ENCODE measurements at places on chromosomes 6 and 20.

DNA sequence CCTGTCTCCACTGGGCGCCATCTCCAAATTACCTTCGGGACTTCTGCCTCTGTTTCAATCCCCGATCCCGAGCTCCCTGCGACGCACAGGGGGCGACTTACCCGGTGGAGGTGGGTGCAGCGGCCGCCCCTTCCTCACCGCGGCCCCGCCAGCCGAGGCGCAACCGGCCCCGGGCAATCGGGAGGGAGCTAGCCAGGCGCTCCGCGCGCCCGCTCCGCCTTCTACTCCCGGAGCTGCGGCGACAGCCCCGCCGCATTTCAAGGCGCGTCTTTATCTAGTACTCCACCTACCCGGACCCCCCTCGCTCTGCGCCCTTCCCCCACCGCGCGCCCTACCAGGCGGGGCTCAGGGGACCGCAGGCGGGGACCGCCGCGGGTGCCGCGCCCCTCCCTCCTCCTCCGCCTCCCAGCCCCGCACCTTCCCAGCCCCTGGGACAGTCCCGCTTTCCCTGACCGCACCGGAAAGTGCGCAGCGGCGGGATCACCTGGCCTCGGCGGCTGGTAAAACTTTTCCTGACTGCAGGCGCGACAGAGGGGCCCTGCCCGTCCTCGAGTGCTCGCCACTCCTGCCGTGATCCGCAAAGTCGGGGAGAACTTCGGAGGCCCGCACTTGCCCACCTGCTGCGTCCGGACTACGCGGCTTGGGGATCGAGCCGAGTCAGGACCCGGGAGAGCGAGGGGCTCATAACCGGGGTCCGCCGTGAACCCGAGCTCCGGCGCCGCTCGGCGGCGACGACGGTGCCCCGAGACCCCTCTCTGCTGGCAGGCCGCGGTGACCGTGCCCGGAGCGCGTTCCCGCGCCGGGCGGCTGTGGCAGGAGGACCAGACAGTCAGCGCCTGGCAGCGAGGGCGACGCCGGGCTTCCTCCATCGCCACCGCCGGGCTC lies 8.0 kb upstream of the NKX2-2 start:
- DNase-seq: no peak

DNA sequence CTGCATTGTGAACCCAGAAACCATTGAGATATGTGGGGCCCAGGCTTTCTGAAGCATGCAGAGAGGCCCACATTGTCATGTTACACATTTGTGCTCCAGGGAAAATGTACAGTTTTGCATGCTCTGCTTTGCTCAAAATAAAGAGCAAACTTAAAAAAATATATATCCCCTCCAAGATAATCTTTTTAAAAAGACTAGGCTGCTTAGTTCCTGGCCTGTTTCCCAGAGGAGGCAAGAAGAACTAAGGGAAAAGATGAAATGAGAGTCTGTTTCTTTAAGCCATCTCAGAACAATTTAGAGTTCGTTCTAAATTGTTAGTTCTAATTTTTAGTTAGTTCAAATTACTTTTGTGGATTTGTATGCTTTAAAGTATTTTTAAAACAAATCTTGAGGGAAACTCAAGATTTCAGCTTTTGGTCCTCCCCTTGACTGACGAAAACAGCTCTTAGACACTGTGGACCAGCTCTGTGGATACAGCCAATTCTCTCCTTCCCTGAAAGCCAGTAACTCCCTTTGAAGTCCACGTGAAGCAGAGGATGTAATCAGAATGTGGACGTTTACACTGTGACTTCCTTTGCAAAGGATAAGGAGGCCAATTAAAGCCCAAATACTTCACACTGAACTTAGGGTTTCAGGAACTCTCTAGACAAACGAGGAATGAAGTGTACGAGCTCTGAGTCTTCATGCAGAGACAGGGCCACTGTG lies 84.7 kb downstream of the CD164 start:
- DNase-seq: no peak

- peak; percentile 75 for DNase-seq
Measured at GRCh38 chr20:63628246-63628975, 1.5 kb upstream of the GMEB2 start.

DNA sequence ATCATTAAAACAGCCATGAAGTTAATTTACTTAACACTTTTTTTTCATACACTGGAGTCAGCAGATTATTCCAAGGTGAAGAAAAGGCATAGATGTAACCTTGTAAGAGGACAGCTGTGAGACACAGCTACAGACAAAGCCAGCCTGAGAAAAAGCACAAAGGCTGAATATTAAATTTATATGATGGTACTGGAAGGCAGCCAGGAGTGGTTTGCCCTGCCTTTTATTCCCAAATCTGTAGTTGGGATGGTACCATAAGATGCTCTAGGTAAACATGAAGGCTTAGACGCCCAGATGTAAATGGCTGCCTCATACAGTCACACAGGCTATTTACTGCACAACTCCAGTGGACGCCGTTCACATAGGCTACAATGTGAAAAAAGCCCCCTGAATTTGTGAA lies 42.1 kb upstream of the LOC128125822 start:
- DNase-seq: no peak

GRCh38 chr6:36852481-36853147 lies 13.4 kb upstream of the CPNE5 start:
- no peak for DNase-seq

DNA sequence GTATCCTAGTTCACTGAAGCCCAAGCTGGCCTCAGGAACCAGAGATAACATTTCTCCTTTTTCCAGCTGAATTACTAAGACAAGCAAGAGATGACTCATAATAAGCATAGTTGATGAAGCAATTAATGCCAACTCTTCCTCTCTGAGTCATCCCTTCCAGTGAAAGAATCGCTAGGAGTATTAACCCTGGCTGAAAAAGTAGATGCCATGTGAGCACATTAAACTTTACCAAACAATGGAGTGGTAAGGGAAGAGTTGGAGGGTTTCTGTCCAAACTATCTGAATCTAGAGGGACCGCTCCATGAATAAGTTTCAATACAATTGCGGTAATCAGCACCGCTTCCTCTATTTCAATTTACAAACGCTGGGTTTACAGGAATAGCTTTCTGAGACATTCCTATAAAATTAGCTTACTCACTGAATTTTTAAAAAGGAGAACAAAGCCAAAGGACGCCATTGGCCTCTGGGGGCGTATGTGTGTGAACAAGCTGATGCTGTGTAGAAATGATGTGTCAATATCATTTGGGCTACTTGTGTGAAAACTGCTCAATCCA lies 48.3 kb downstream of the ATXN1 start:
- DNase-seq: no peak

DNA sequence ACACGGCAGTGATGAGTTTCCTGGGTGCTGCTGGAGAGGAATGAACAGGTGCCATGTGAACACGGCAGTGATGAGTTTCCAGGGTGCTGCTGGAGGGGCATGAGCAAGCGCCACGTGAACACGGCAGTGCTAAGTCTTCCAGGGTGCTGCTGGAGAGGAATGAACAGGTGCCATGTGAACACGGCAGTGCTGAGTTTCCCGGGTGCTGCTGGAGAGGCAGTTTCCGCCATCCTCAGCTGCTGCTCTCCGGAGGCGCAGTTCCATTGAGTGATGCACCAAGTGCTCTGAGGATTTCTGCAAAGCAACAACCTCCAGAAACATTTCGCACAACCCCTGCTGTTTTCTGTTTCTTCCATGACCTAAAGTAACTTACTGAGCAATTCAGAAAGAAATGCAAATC lies 155.4 kb downstream of the SMOC2 start:
- no peak for DNase-seq

DNA sequence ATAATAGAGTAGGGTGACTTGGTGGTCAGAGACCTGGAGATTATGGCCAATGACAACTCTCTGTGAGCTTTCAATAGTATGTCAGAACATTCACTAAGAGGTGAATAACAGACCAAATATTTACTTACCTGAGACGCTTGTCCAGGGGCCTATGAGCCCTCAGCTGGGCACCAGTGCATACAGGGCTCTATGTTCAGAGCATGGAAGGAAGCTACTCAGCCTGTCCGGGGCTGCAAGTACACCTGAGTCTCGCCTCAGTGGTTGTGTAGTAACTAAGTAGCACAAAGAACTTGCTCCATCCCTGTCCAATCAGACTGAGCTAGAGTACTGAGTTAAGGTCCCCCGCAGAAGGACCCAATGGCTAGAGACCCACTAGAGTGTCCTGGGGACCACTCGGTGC lies 11.6 kb upstream of the SCGN start:
- no peak for DNase-seq

DNA sequence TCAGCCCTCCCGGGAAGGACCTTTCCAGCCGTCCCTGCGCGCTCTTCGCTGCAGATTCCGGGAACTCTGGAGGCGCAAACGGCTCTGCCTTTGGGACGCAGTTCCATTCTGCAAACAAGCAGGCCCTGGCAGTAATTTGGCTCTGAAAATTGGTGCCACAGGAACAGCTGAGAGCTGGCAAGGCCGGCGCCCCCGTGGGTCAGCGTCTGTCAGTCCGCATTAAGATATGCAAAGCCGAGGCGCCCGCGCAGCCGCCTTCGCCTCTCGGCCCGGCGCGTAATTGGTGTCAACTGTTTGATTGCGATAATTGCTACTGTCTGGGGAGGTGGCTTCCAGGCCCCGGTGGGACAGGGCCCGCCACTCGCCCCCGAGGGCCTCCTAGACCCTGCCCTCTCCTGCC lies 73.6 kb downstream of the NCR2 start:
- DNase-seq: no peak

DNA sequence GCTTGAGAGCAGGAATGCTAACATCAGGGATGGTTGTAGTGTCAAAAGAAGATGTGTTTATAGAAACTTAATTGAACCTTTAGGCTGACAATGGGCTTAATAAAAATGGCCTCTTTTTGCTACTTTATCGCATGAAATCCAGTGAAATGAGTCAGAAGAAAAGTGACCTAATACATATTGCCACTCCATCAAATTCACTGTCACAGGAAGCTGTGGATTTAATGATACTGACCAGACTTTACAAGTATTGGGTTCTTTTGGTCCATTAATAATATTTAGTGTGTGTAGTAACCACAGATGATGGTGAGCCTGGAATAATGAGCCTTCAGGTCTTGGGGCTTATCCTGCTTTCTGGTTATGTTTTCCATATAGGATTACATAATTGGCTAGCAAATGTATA lies 231.8 kb upstream of the GMDS start:
- DNase-seq: no peak

DNA sequence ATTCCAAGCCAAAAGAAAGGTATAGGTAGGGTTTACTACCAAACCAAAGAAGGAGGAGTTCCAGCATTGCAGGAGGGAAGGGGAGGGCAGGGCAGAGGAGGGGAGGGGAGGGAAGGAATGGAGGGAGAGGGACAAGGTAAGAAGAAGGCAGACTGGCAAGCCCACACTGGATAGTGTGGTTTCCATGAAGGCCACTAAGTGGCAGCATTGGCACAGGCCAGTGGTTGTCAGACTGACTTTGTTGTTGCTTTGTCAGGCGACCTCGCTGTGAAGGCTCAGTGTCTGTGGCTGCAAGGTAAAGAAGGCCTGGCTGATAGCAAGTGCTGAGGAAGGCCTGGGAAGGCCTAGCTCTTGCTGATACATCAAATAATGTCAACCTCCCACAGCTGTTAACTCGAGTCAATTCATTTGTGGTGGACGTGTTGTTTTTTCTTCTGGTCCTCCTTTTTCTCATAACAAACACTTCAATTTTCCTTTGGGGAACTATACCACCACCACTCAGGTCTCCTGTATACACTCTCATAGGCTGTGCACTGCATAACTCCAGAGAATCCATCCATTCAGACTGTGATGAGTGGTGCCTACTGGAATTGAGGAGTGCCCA lies 7.7 kb upstream of the ZNF334 start:
- peak; percentile 36 for DNase-seq

DNA sequence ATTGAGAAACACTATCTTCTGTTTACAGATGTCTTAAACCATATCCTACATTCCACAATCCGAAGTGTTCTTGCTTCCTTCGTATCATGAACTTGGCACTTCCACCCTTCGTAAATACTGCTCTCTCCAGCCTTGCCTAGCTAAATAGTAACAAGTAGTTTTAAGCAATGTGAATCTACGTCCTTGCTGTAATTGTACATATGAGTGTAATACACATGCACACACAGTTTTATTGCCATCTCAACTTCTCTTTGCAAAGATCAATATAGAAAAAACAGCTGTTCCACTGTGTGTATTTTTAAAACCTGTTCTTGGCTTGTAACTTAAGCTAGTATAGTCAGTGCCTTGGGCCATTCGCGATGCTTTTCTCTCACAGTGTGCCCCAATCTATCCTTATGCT lies 1524.7 kb downstream of the GRIK2 start:
- peak; percentile 6 for DNase-seq

GRCh38 chr6:110828396-110828795 lies 13.1 kb upstream of the CDK19 start:
- no peak for DNase-seq

GRCh38 chr6:164826831-164827468 lies 482.5 kb downstream of the C6orf118 start:
- DNase-seq: no peak

DNA sequence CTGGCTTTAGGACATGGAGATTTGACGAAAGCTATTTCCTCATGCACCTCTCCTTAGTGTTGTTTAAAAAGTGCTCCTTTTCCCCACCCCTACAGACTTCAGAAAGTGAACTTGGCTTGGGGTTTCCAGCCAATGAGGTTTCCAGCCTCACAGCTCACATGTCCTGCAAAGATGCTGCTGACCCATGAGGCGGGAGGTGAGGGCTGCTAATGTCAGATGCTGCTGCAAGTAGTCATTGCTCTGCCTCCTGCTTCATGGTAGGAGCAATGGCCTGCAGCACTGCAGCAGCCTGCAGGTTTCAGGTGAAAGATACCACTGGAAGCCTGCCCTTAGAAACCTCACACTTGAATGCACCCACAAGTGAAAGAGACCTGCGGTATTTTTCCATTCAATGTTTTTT lies 112.8 kb downstream of the LAMP5 start:
- no peak for DNase-seq

GRCh38 chr6:148470156-148470555 lies 127.5 kb downstream of the SASH1 start:
- no peak for DNase-seq

DNA sequence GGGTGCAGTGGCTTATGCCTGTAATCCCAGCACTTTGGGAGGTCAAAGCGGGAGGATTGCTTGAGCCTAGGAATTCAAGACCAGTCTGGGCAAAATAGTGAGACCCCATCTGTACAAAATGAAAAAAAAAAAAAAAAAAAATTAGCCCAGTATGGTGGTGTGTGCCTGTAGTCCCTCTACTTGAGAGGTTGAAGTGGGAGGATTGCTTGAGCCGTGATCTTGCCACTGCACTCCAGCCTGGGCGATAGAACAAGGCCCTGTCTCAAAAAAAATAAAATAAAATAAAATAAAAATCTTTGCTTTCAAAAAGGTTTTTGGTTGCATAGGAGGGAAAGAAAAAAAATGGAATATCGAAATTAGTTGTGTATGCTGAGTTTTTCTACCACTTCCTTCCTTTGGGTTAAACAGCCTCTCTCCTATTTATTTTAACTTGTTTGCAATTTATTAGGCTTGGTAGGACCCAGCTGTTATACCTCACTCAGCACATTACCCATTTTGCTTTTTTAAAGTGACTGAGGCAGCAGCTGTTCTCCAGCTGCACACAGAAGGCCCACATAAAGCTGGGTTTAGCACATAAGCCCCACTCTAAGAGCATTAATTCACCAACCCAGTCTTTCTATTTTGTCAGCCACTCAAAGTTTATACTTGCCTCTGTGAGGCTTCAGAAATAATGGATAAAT lies 152.3 kb downstream of the ZFAND3 start:
- peak; percentile 94 for DNase-seq
